ENCODE measurements at places on chromosomes 2 and 18. TPM values are rescaled to one million over a fixed set of nuclear protein-coding genes. Genes with fewer than 3 reads are reported as not detected.

The GRHL1 gene
- polyA plus RNA-seq: 0.46 TPM

The IL18RAP gene
- polyA plus RNA-seq: not detected

The CDH19 gene
- 3.4 TPM for polyA plus RNA-seq

The CCDC150 gene
- polyA plus RNA-seq: not detected

The PRKAG3 gene
- polyA plus RNA-seq: not detected

The ALKAL2 gene
- 8.4 TPM for polyA plus RNA-seq

The KIAA1328 gene
- polyA plus RNA-seq: 2.1 TPM

The IL36A gene
- not detected for polyA plus RNA-seq

The HOXD8 gene
- polyA plus RNA-seq: 2.5 TPM
